ENCODE measurements at places on chromosomes 5 and 9.

DNA sequence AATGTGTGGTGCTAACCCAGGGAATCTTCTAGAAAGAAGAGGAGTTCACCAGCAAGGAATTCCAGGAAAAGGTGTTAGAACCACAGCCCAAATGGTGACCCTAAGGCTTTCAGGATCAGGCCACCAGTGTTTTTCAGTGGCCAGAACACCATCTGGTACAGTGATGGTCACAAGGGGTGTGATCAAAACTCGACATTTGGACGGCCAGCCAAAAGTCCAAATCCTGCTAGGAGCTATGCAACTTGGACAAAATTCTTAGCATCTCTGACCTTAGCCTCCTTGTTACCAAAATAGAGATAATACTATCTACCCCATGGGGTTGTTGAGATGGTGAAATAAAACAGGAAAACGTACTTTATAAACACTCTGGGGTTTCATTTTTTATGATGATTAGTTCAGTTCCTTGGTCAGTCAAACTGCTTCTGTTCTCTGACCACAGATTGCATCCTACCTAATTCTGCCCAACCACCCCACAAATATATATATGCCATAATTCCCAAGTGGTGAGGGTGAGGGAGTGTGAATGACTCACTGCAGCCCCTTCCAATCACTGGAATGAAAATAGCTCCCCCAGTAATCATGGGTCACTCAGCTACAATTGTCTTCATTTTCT is 210.3 kb downstream of the CDK5RAP2 start:
- no peak for DNase-seq

GRCh38 chr5:181188700-181189362 is 16.2 kb downstream of the TRIM7 start:
- DNase-seq, result peak; percentile 83

GRCh38 chr9:121206516-121207370 is 5.1 kb upstream of the RAB14 start:
- DNase-seq, result no peak

DNA sequence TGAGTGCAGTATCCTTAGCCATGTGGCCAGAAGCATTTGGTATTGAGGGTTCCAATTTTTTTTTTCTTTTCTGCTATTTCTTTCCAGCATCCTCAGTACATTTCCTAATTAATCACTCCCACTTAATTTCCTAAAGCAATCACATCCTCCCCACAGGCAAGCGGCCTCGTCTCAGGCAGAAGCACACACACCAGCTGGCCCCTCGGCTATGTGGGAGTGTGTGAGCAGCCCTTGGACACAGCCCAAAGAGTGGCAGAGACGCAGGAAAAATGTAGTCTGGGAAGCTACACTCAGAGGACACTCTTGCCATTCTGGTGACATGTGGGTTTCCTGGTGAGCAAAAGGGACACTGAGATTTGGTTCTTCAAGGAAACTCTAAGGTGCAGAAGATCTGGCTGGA is 20.7 kb downstream of the SLIT3 start:
- DNase-seq, result no peak

DNA sequence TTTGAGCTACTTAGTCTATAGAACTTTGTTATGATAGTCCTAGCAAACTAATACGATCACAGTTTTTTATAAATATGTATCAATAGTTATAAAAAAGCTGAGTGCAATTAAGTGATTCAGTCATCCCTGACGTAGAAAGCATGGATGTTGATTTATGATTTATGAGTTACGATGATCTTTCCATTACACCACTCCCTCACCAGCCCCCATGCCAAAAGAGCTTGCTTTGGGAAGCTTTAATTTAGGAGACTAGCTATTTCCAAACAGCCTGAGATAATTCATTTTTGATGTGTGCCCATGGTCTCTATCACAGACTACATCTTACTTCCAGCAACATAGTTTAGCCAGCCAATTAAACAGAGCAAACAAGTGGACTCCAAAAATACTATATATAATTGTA is 256.8 kb downstream of the GABRG2 start:
- no peak for DNase-seq

- no peak for DNase-seq
These were observed 321.9 kb downstream of the GADD45G start for GRCh38 chr9:89926691-89927220.

DNA sequence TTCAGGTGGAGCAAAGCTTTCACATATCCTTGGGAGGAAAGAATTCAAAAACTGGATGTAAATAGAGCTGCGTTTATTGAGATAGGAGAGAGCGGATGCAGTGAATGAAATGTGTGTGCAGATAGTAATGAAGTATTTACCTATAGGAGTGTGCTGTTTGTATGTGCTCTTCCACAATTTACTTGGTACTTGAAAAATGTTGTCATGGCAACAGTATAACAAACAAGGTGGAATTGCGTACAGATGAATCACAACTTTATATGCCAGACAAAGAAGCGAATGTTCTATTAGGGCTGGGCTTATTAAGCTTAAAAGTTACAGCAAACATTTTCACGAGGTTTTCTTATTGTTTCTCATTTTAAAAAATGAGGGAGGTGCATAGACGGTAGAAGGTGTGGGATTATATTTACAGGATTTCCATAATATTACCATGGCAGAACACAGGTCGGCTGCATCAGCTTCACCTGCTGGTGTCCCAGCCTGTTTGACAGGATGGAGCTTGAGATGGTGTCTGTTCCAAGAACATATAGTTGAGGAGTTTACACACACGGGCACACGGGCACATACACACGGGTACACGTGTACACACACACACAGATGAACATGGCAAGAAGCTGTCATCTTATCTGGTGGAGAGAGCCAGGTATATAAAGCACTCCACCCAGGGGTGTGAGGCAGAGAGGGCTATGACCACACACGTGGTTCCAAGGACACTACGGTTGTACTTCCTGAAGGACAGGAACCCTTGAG is 155.7 kb downstream of the RMI1 start:
- DNase-seq, result no peak

GRCh38 chr5:42950116-42950455 is 90.0 kb downstream of the ANXA2R start:
- DNase-seq, result no peak

DNA sequence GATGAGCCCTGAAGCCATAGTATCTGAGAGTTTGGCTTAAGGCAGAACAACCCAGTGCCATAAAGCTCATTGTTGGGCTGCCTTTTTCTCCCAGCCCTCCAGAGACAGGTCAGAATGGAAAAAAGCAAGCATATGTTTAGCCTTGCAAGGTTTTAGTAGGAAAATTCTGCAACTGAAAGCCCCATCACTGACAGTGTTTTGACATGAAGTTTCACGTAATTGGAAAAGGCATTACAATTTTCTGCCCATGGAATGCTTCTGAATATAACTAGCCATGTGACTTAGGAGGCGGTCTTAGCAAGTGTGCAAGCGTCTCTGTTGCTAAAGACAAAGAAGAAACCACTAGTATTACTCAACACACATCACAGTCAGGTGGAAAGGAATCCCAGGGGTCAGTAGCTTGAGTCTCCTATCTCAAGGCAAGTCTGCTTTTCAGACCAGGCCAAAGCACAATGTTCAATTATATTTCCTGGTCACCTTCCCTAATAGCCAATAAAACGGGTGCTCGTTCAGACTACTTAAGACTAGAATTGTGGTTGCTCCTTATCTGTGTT is 117.6 kb downstream of the CARTPT start:
- no peak for DNase-seq

- no peak for DNase-seq
These were observed 38.4 kb upstream of the CTNNAL1 start for GRCh38 chr9:109051733-109052132.

- DNase-seq, result no peak
These were observed 21.8 kb downstream of the C5orf22 start for GRCh38 chr5:31553863-31554262.

DNA sequence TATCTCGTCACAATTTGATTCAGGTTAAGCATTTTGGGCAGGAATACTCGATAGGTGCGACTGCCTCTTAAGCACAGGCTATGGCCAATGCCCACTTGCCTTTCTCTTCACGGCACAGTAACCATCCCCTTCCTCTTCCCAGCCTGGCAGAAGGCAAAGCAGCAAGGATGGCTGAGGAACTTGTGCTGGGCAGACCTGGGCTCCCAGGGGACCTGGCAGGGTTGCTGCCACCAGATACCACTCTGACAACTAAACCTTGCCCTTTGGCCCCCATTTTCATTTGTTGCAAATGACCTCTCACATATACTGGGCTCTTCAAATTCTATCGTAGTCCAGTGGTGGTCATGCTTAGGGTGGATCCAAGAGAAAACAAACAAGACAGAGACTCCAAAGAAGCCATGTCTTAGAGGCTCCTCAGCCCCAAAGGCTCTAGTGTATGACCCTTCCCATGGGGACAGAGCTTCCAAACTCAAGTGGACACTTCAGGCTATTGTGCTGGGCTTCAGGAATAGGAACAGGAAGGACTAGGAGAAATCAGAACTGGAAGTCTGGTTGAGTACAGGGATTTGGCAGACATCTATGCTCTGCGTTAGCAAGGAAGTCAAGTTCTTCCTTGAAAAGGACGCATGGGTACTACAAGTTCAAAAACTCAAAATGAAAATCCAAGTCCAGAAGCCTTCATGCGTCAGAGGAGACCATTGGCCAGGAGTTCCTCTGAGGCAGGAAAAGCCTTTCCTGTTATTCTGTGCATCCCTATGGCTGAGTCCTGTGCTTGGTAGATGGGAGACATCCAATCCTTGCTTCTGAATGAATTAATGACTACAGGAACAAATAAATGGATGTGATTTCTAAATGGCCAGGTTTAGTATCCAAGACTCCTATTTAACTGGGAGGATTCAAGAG is 64.6 kb upstream of the PLPP1 start:
- DNase-seq, result no peak

- no peak for DNase-seq
These were observed 180.7 kb downstream of the AP3B1 start for GRCh38 chr5:78113689-78114264.

DNA sequence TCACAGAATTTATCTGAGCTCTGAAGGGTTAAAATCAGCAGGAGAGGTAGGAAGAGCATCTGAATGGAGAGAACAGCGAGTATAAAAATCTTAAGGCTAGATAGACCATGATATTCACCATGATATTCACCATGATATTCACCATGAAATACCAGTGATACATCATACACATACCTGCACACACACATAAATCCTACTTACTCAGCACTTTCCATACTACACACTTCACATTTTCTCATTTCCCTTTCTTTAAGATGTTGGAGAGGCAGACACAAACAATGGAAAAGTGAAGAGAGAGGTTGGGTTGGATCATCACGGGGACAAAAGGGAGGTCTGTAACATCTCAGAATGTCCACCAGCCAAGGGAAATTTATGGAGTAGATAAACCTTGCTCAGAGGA is 66.4 kb upstream of the ATP10B start:
- DNase-seq, result no peak

DNA sequence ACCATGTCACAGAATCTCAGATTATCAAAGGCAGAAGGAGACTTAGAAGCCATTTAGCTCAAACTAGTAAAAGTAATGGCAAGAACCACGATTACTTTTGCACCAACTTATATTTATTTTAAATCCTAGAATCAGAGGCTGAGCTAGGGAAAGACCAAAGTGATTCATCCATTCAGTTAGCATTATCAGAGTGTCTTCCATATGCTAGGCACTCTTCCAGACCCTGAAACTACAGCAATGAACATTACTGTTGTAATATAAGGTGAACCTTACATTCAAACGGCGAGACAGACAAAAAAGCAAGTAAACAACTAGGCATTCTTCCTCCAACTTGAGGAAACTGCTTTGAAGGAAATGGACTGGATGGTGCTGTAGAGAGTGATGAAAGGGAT is 7.9 kb downstream of the PDE6A start:
- DNase-seq, result no peak

DNA sequence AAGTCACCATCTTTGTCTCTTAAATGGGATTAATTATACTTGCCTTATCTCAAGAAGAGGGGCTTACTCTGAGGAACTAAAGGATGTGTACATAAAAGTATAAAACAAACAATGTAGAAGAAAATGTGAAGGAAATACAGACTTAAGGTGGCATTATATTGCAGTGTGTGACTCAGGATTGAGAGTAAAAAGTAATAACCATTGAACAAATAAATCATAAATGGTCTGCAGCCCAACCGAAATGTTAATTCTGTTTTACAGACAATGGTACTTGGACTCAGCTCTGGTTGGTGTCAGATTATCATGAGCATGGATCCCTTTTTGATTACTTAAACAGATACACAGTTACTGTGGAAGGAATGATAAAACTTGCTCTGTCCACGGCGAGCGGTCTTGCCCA is 37.4 kb downstream of the TGFBR1 start:
- DNase-seq, result no peak

DNA sequence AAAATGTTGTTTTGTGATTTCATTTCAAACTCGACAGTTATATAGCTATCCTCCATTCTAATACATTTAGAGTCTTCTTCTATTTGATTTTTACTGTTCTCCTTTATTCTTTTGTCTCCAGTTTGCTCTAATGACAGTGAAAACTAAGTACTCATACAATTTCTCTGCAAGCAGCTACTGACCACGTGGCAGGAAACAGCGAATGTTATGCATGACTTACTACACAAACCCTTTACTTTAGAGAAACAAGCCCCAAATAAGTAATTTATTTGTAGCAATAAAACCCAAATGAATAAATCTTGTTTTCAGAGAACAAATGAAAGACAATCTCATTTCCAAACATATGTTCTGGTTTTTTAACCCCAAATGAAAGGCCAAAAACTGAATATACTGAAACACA is 41.9 kb downstream of the CDH6 start:
- no peak for DNase-seq

GRCh38 chr9:132990781-132991180 is 12.3 kb downstream of the GFI1B start:
- DNase-seq, result no peak

- DNase-seq, result no peak
These were observed 139.4 kb downstream of the MACIR start for GRCh38 chr5:103397739-103398581.

DNA sequence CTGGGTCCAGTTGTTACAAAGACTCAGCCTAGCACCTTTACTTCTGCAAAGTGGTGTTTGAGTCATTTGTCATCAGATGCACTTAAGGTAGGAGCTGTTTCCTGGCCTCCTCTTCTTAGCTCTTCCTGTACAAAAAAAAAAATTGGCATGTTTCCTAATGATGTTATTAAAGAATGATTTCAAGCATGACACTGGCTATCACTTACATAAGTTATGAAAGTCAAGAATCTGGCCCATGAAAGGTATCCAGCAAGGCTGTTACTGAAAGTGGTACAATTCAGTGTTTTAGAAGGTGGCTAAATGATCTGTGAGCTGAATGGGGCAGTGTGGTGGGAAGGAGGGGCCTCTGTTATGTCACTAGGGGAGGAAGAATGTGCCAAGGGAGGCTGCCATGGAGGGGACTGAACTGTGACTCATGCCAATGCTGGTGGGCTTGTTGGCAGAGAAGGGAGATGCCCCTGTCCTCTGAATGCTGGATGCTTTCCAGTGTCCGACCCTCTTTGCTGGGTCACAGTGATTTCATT is 175.1 kb upstream of the MAP1B start:
- DNase-seq, result no peak

Measured in putamen (tissue), 1 donor.